ENCODE measurements at places on chromosomes 1 and 21.

GRCh38 chr1:47611992-47612391, 174.1 kb downstream of the FOXD2 start:
- no peak for DNase-seq

- DNase-seq, result no peak
Observed at GRCh38 chr1:84972377-84972987, 24.4 kb downstream of the MCOLN2 start.

DNA sequence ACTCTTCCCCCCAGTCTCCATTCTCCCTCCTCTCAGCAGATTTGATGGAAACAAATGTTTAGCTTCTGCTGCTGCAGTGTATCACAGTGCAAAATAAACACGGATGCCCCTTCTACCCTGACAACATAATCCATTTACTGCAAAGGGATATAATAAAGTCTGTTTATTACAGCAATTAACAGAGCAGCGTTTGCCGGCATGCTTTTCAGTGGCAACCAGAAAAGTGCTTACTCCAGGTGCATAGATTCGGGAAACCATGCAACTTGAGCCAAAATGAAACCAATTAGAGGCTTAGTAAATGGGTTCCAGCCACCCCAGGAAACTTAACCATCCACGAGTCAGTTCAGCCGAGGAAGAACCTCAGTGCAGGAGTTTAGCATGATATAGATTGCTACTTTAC, 12.9 kb upstream of the LEMD1 start:
- DNase-seq, result peak; percentile 58

GRCh38 chr21:34859976-34860653, 189.0 kb downstream of the RUNX1 start:
- DNase-seq, result no peak
